ENCODE measurements at places on chromosomes 4 and X. TPM values are rescaled to one million over a fixed set of nuclear protein-coding genes. Genes with fewer than 3 reads are reported as not detected.

Gene SLC9B1
- total RNA-seq: 0.82 TPM

Gene IL15
- total RNA-seq: 0.92 TPM

Gene SYN1
- 0.27 TPM for total RNA-seq

Gene CACNA1F
- total RNA-seq: 0.15 TPM

Gene F8A2
- total RNA-seq: not detected

Gene NEXMIF
- 0.08 TPM for total RNA-seq

Gene PGM2
- 71.6 TPM for total RNA-seq

Gene FAM53A
- total RNA-seq: 0.94 TPM

Gene AADAT
- total RNA-seq: 0.19 TPM

Gene NHS
- total RNA-seq: 12.5 TPM

Gene GAGE1
- total RNA-seq: not detected

Gene SMPX
- total RNA-seq: not detected

Gene AMOT
- total RNA-seq: 1.7 TPM

Gene ETDA
- not detected for total RNA-seq

Gene ZNF718
- 9.9 TPM for total RNA-seq

Gene NAP1L2
- 1.4 TPM for total RNA-seq

Gene ZMAT1
- total RNA-seq: 1.9 TPM

Gene NDNF
- total RNA-seq: 0.19 TPM
